Sigmoid colon (tissue), 7 donors: ENCODE measurements at places on chromosomes 2 and 18. TPM values are rescaled to one million over a fixed set of nuclear protein-coding genes. Genes with fewer than 3 reads are reported as not detected.

GRCh38 chr2:222506230-222506935 is 82.0 kb downstream of the SGPP2 start:
- no peak for DNase-seq

- DNase-seq = no peak
Observed at GRCh38 chr2:235445116-235445515, 48.7 kb upstream of the AGAP1 start.

- DNase-seq = no peak
Observed at GRCh38 chr2:59968441-59968840, 585.0 kb downstream of the BCL11A start.

DNA sequence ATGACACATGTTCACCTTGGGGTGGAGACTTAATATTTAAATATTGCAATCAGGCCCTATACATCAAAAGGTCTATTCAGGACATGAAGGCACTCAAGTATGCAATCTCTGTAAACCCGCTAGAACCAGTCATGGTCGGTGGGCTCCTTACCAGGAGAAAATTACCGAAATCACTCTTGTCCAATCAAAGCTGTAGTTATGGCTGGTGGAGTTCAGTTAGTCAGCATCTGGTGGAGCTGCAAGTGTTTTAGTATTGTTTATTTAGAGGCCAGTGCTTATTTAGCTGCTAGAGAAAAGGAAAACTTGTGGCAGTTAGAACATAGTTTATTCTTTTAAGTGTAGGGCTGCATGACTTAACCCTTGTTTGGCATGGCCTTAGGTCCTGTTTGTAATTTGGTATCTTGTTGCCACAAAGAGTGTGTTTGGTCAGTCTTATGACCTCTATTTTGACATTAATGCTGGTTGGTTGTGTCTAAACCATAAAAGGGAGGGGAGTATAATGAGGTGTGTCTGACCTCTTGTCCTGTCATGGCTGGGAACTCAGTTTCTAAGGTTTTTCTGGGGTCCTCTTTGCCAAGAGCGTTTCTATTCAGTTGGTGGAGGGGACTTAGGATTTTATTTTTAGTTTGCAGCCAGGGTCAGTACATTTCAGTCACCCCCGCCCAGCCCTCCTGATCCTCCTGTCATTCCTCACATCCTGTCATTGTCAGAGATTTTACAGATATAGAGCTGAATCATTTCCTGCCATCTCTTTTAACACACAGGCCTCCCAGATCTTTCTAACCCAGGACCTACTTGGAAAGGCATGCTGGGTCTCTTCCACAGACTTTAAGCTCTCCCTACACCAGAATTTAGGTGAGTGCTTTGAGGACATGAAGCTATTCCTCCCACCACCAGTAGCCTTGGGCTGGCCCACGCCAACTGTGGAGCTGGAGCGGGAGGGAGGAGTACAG is 108.1 kb downstream of the XRCC5 start:
- DNase-seq = no peak

- no peak for DNase-seq
Observed at GRCh38 chr2:159186462-159186861, 100.0 kb downstream of the WDSUB1 start.

Gene DOK6
- 1.9 TPM for total RNA-seq

Gene MEP1B
- total RNA-seq = not detected
